CD4-positive, alpha-beta T cell treated with Interleukin-15 for 1 hour (primary cell): ENCODE measurements at places on chromosomes 16 and 17.

DNA sequence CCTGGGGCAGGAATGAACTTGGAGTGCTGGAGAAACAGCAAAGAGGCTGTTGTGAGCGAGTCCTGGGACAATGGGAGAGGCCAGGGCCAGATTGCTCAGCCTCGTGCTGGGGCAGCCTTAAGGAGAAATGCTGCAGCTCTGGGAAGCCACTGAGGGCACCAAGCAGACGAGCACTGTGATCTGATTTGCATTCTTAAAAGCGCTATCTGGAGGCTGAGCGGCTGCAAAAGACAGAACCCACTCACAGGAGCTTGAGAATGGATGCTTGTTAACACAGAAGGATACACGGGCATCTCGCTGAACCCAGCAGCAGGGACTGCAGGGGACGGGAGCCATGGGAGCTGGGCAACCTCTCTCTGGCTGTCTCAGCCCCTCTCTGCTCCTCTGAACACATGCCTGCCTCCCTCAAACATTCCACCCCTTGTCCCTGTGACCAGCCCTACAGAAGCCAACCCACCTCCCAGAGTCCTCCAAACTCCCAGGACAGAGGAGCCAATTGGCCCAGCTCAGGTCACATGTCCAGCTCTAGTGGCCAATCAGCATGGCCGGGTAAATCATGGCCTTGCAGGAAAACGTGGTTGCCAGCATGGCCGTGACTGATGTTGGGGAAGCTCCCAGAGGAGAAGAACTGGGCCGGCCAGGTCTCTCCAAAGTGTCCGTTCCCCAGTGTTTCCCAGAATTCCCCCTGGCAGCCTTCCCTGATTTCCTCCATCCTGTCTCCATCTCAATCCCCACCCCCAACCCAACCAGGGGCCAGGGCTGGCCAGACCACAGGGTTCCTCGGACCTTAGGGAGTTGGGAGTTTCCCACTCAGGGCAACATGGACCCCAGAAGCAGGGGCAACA is 60.3 kb downstream of the GSG1L start:
- DNase-seq, result no peak

GRCh38 chr16:84110527-84110926 is 6.2 kb downstream of the MBTPS1 start:
- DNase-seq, result no peak

GRCh38 chr16:87581857-87582215 is 20.5 kb upstream of the JPH3 start:
- no peak for DNase-seq

DNA sequence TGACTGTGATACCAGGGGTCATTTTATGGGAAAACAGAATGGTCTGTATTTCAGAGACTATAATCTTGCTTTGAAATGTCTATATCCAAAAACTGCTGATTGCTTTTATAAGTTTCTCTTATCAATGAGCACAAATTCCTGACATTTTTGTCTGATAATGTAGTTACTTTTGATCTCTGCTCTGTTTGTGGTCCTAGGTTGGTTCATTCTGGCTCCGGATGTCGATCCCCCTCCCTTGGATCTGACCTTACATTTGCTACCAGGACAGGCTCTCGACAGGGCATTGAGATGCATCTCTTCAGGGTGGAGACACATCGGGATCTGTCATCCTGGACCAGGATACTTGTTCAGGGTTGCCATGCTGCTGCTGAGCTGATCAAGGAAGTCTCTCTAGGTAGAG is 27.3 kb upstream of the VPS4A start:
- no peak for DNase-seq

GRCh38 chr17:80969674-80970043 is 22.0 kb upstream of the CHMP6 start:
- no peak for DNase-seq

DNA sequence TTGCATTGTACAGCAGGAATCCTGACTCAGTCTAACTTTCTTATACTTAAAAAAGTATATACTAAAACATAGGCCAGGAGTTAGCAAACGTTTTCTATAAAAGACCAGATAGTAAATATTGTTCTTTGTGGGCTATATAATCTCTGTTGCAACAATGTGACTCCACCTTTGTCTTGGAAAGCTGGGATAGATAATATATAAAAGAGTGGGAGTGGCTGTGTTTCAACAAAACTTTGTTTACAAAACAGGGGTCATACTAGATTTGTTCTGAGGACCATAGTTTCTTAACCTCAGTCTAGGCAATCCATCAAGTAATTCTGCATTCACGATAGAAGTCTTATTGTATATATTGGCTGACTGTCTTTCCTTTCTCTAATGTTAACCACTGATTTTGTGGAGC is 9.0 kb upstream of the TBC1D3B start:
- DNase-seq, result no peak

DNA sequence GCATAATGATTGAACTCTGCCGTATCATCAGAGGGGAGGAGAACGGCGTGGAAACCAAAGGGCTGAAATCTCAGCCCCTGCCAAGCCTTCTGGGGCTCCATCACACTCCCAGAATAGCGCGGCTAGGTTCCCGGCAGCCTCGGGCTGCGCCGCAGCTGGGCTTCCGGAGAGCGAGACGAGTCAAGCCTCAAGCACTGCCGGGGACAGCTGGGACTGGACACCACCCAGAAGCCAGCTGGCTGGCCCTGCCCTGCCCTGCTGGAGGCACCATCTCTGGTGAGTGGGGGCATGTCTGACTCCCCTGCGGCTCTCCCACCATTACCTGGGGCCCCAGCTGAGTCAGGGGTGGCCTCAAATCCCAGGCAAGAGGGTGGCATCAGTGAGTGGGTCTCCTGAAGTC is 7.2 kb upstream of the GPRC5C start:
- no peak for DNase-seq

GRCh38 chr17:4577386-4577993 is 6.8 kb upstream of the SMTNL2 start:
- DNase-seq, result no peak

GRCh38 chr16:70476272-70477020 is 22.1 kb downstream of the FCSK start:
- no peak for DNase-seq

- DNase-seq, result no peak
Observed at GRCh38 chr17:32780721-32781120, 96.2 kb downstream of the MYO1D start.
